Endothelial cell of coronary artery (primary cell): ENCODE measurements at places on chromosomes 5 and 9. TPM values are rescaled to one million over a fixed set of nuclear protein-coding genes. Genes with fewer than 3 reads are reported as not detected.

The CDH9 gene
- not detected in 2 replicates for total RNA-seq

The STING1 gene
- 33.0 and 47.0 TPM in 2 replicates for total RNA-seq

The CD72 gene
- total RNA-seq = not detected in 2 replicates

The FCHSD1 gene
- 18.7 and 24.5 TPM in 2 replicates for total RNA-seq
